Coronary artery (tissue), 2 donors: ENCODE measurements at places on chromosomes 7 and 10.

DNA sequence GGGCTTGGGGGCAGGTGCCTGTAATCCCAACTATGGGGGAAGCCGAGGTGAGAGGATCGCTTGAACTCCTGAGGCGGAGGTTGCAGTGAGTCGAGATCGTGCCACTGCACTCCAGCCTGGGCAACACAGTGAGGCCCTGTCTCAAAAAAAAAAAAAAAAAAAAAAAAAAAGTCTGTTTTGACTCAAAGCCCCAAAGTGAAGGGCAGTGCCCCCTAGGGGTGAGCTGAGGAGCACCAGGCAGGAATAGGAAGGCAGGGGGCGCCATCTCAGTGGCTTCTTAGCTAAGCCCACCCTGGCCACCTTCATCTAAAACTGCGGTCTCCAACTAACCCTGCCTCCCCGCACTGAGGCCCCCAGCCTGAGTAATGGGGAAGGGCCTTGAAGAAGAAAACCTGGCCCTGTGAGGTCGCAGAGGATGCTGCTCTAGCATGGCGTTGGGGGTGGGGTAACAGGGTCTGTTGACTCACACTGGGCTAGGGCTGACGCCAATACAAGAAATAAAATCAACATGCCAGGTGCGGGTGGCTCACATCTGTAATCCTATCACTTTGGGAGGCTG, 9.8 kb downstream of the PODXL start:
- DNase-seq = no peak

GRCh38 chr7:139697056-139697455, 80.7 kb downstream of the HIPK2 start:
- no peak for DNase-seq

DNA sequence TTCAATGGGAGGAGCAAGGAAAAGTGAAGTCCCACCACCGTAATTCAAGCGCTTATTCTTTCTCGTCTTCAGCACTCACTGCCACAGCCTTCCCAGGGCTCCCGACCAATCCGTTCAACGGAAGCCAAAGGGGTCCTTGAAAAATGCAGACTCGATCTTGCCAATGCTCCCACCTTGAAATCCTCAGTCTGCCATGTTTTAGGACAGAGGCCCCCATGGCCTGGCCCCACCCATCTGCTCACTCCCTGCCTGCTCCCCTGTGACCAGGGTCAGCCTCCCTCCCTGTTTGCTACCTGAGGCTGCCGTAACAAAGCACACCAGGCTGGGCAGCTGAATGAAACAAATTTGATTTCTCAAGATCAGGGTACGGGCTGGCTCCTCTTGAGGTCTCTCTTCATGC, 3.0 kb upstream of the DNAAF5 start:
- no peak for DNase-seq

- DNase-seq = no peak
These were observed 301.6 kb upstream of the HPS1 start for GRCh38 chr10:98748298-98748697.

- no peak for DNase-seq
These were observed 57.3 kb downstream of the SLC18A2 start for GRCh38 chr10:117298219-117298618.

GRCh38 chr7:824664-825063, 7.6 kb upstream of the SUN1 start:
- no peak for DNase-seq

- no peak for DNase-seq
These were observed 1.8 kb downstream of the GOLGA7B start for GRCh38 chr10:97851341-97852001.

DNA sequence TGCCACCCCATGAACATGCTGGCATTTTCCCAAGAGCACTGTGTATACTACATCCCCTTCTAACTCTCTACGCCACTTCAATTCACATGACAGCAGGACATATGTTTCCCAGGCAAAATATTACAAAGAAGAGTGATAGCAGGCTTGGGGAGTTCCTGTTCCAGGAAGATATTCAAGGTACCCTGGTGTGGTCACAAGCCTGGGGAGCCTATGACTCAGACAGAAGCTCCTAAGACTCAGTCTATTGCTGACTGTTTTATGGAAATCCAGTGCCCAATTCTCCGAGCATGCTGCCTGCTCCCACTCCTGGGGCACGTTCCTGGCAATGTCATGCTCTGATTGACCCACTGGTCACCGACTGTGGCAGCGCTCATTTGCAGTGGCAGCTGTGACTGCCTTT, 23.5 kb upstream of the ABLIM1 start:
- no peak for DNase-seq

DNA sequence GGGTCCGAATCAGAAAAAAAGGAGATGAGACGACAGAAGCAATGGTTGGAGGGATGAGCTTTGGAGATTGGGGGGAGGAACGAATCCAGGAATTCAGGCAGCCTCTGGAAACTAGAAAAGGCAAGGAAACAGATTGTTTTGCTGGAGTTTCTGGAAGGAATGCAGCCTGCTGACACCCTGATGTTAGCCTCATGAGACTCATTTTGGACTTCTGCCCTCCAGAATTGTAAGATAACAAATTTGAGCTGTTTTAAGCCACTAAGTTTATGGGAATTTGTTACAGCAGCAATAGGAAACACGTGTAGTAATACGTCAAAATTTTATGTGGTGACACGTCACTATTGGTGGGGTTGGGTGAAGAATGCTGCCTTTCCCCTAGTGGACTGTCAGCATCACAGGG, 25.6 kb upstream of the NPS start:
- no peak for DNase-seq

- DNase-seq = no peak
These were observed 19.0 kb upstream of the PFKP start for GRCh38 chr10:3048119-3049019.

GRCh38 chr10:77700086-77700485, 62.5 kb upstream of the KCNMA1 start:
- DNase-seq = no peak

DNA sequence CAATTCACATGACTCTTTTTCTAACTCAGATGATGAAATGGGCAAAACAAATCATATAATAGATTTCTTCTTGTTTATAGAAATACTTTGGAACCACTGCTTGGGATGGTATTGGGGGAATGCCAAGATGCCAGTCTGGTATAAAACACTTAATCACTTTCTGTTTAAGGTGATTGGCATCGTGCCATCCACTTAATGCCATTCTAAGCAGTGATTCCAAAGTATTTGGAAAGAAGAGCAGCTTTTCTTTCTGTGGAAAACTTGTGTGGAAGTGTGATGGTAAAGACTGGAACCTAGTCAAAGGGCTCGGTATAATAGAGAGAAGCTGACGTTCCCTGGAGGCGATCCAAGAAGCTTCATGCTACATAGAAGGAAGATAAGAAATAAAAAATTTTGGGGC, 120.6 kb downstream of the TMEM26 start:
- no peak for DNase-seq

DNA sequence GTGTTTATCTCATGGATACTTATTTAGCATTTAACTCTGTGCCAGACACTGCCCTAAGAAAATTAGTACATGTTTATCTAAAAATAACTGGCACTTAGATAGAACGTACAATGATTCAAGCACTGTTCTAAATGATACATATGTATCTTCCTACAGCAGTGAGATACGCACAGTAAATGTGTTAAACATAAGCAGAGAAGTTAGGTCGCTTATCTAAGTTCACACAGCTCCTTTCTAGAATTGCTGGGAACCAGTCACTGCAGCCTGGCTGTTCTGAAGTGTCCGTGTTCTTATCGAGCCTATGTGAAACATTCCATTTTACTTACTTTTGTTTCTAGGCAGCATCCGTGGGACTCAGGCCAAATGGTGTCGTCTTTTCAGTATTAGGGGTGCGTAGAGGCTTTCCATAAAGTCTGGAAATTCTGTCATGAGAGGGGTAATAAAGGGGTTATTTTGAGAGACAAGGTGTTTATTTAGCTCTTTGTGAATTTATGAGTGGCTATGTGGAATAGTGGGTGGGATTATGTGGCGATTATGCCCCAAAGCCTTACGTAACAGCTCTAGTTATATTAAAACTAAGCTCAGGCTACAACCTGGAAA, 186.9 kb downstream of the SND1 start:
- no peak for DNase-seq

GRCh38 chr10:107159871-107160270, 4.6 kb downstream of the SORCS1 start:
- no peak for DNase-seq

- no peak for DNase-seq
These were observed 141.4 kb upstream of the STK17A start for GRCh38 chr7:43441231-43442130.

DNA sequence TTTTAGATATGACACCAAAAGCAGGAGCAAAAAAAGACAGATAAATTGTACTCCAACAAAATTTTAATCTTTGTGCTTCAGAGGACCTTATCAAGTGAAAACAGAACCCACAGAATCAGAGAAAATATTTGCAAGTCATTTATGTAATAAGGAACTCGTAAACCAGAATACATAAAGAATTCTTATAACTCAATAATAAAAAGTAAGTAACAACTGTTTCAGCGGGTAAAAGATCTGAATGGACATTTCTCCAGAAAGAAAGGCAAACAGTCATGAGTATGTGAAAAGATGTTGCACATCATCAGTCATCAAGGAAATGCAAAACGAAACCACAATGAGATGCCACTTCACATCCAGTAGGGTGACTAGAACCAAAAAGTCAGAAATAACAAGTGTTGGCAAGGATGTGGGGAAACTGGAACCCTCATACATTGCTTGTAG, 167.7 kb upstream of the KCTD7 start:
- DNase-seq = no peak

GRCh38 chr7:30176463-30177109, 41.8 kb downstream of the MTURN start:
- DNase-seq = no peak

DNA sequence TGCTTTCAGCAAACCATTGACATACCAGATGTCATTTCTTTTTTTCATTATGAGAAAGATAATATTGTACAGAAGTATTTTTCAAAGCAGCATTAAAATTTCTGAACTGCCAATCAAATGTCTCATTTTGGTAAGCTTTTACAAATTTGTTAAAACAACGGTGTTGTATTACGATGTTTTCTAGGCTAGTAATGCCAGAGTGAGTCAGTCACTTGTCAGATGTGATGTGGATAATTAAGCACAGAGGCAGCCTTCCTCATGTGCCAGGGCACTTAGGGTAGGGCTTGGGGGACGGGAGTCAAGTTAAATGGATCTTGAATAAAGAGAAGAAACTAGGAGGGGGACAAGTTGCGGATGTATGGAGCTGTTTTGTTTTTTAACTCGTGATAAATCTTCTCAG, 10.1 kb downstream of the PSTK start:
- DNase-seq = no peak

DNA sequence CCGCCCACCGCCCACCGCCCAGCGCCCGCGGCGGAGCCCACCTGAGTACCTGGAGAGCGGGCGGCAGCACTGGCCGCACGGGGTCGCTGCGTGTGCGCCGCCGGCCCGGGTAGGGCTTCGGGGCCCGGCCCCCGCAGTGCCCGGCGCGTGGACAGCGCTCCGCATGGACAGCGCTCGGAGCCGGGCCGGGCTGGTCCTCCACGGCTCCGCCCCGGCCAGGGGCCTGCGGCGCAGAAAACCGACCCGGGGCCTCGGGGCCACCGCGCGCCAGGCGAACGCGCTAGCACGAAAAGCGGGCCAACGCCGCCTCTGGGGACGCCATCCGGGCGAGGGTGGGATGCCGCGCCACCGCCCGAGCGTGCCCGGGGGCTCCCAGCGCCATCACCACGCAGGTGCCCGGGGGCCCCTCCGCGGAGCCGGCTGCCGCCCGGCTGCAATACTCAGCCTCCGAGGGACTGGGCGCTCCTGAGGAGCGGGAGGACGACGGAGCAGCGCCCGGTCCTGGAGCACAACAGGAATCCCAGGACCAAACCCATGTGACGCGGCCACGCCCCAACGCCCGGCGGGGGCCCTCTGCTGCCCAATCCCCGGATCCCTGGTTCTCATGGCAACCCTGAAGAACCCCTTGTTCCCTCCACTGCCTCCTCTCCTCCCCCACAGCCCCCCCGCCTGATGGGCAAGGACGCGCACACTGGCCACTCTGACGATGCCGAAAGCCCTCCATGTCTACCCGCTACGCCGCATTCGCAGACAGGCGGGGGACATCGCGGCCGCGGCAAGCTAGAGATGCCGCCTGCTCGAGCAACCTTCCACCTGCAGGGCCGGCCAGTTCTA, at the start of gene GRB10:
Gene GRB10 (minus strand): TSS at position 522 of the 834 bp plus-strand sequence. CDS start 50,574 bp downstream, outside the sequence.
- no peak for DNase-seq

GRCh38 chr10:133422807-133423771, 1.3 kb downstream of the SPRN start:
- DNase-seq = no peak

- DNase-seq = no peak
These were observed 205.9 kb upstream of the SVIL start for GRCh38 chr10:29840516-29841276.

DNA sequence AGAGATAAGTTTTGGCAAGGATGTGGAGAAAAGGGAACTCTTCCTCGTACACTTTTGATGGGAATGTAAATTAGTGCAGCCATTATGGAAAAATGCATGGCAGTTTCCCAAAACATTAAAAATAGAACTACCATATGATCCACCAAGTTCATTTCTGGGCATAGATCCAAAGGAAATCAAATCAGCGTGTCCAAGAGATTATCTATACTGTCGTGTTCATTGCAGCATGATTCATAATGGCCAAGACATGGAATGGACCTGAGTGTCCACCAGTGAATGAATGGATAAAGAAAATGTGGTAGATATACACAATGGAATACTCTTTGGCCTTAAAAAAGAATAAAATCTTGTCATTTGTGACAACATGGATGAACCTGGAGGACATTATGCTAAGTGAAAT, 70.3 kb upstream of the RSU1 start:
- no peak for DNase-seq

DNA sequence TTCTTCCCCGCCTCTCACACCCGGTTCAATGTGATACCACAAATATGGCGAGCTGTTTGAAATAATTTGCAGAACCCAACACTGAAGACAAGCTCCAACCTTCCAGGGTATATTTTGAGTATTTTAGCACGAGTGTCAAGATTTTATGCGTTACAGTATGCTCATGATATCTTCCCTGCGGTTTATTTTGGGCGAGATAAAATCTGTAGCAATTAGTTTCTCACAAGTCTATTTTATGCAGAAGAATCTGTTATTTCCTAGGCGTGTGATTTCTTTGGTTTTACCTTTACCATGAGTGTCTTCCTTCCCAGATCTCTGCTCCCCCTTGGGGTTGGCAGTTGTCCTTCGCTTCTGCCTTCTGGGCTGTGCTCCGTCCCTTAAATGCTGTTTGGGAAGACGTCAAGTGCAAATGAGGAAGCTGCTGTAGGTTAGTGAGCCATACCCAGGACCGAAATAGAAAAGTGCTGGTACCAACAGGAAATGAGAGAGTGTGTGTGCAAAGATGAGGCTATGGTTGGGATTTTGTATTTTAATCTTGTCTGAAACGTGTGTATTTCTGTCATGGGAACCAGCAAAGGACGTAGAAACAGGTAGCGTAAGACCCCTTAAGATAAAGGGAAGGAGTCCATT, 299.8 kb downstream of the KLF6 start:
- no peak for DNase-seq

- DNase-seq = no peak
These were observed 32.7 kb upstream of the RBAK start for GRCh38 chr7:5012985-5013384.

- DNase-seq = no peak
These were observed 20.7 kb upstream of the TECTB start for GRCh38 chr10:112262546-112262945.

GRCh38 chr10:7545261-7545660, 121.5 kb downstream of the ITIH5 start:
- DNase-seq = no peak
